Osteoblast (primary cell): ENCODE measurements at places on chromosomes 6 and 20. TPM values are rescaled to one million over a fixed set of nuclear protein-coding genes. Genes with fewer than 3 reads are reported as not detected.

MTHFD1L gene
- 56.8 and 58.0 TPM in 2 replicates for total RNA-seq

RNF182 gene
- 3.3 and 4.4 TPM in 2 replicates for total RNA-seq

COL9A1 gene
- not detected in 2 replicates for total RNA-seq

OGFRL1 gene
- 15.9 and 18.0 TPM in 2 replicates for total RNA-seq

RIMS4 gene
- total RNA-seq = 0.29 and 0.36 TPM in 2 replicates

C6orf132 gene
- total RNA-seq = 2.9 TPM in 2 replicates

FNDC1 gene
- total RNA-seq = 24.2 and 34.2 TPM in 2 replicates

PNPLA1 gene
- under 0.01 TPM in 1 of 2 replicates, not detected in the other for total RNA-seq

SSTR4 gene
- total RNA-seq = not detected in 2 replicates

MAS1 gene
- under 0.01 TPM in 1 of 2 replicates, not detected in the other for total RNA-seq

HLA-DRB1 gene
- total RNA-seq = 1.1 and 19.7 TPM in 2 replicates

GRIK2 gene
- total RNA-seq = 0.29 and 0.72 TPM in 2 replicates

SIRPG gene
- total RNA-seq = not detected in 2 replicates

SNRPB gene
- total RNA-seq = 99.3 and 109 TPM in 2 replicates

PBOV1 gene
- not detected in 2 replicates for total RNA-seq

FABP7 gene
- not detected in 2 replicates for total RNA-seq

GPSM3 gene
- total RNA-seq = 0.88 and 1.1 TPM in 2 replicates

EYA4 gene
- 35.5 and 35.9 TPM in 2 replicates for total RNA-seq

TREML2 gene
- total RNA-seq = not detected in 2 replicates

GPR63 gene
- total RNA-seq = under 0.01 TPM in 2 replicates

SLC17A2 gene
- total RNA-seq = not detected in 2 replicates

SAMD3 gene
- 0.72 and 3.5 TPM in 2 replicates for total RNA-seq

LRRN4 gene
- not detected in 2 replicates for total RNA-seq

MACROD2 gene
- total RNA-seq = 1.8 and 4.0 TPM in 2 replicates

GMPR gene
- total RNA-seq = 6.5 and 7.4 TPM in 2 replicates

CST5 gene
- total RNA-seq = not detected in 2 replicates

DEFB119 gene
- not detected in 2 replicates for total RNA-seq

JPH2 gene
- total RNA-seq = 1.2 and 2.2 TPM in 2 replicates

SLC24A3 gene
- 0.29 and 1.1 TPM in 2 replicates for total RNA-seq

RAET1G gene
- total RNA-seq = 1.5 and 1.8 TPM in 2 replicates

DST gene
- total RNA-seq = 486 and 573 TPM in 2 replicates

MPC1 gene
- 23.5 and 29.5 TPM in 2 replicates for total RNA-seq

TPD52L2 gene
- 99.6 and 115 TPM in 2 replicates for total RNA-seq

PRR18 gene
- 0.29 TPM in 1 of 2 replicates, not detected in the other for total RNA-seq

CALHM4 gene
- not detected in 2 replicates for total RNA-seq

DCDC2 gene
- under 0.01 TPM in 2 replicates for total RNA-seq

BFSP1 gene
- 1.8 and 2.9 TPM in 2 replicates for total RNA-seq

PRDM13 gene
- not detected in 2 replicates for total RNA-seq

LPA gene
- total RNA-seq = not detected in 2 replicates

AIF1 gene
- total RNA-seq = 0.36 TPM in 1 of 2 replicates, not detected in the other

TAF11 gene
- 16.6 and 20.3 TPM in 2 replicates for total RNA-seq

DPPA5 gene
- not detected in 2 replicates for total RNA-seq

C20orf141 gene
- total RNA-seq = 0.29 and 0.36 TPM in 2 replicates

MYLK2 gene
- under 0.01 and 0.36 TPM in 2 replicates for total RNA-seq

NHLRC1 gene
- total RNA-seq = 2.4 and 2.9 TPM in 2 replicates

C2 gene
- total RNA-seq = 12.7 and 18.0 TPM in 2 replicates

CD83 gene
- total RNA-seq = 1.4 and 1.5 TPM in 2 replicates

ANGPT4 gene
- total RNA-seq = under 0.01 TPM in 2 replicates

NDUFAF5 gene
- total RNA-seq = 8.3 and 12.3 TPM in 2 replicates
